HL-60 (cell line): ENCODE measurements at places on chromosomes 4 and X.

GRCh38 chr4:165851256-165851655 lies 21.8 kb upstream of the TLL1 start:
- DNase-seq = no peak

DNA sequence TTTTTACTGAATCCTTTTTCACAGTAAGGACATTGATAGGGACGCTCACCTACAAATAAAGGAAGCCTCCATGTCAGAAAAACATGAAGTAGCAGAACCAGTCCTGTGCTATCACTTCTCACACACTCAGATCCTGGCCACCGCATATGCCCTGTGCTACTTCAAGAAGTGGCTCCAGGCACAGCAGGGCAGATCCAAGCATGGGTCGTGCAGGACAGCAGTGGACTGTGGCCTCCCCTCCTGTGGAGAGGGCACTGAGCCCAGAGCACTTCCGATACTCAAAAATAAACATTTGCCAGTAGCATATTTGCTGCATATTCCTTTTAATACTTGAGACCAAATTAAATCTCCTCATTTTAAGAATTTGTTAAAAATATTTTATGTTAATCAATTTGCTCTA lies 167.9 kb downstream of the PRDM5 start:
- DNase-seq = no peak

DNA sequence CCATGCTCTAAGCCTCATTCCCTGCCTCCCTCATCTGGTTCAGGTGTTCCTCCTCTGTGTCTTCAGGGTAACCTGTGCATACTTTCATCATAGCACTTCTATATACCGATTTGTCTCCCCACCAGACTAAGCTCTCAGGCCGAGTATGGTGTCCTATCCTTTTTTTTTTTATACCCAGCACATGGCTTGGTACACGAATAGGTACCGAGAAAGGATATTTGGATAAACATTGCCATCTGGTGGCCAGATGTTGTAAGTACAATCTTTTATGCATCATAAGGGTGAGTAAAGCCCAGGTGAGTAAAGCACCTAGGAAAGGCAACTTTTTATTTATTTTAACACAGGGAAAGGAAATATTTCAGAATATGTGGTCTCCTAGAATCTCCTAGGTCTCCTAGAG lies 68.4 kb downstream of the MID2 start:
- no peak for DNase-seq

GRCh38 chr4:89556601-89557305 lies 249.2 kb upstream of the GPRIN3 start:
- DNase-seq = no peak

GRCh38 chrX:10457092-10457491 lies 163.3 kb downstream of the MID1 start:
- no peak for DNase-seq

DNA sequence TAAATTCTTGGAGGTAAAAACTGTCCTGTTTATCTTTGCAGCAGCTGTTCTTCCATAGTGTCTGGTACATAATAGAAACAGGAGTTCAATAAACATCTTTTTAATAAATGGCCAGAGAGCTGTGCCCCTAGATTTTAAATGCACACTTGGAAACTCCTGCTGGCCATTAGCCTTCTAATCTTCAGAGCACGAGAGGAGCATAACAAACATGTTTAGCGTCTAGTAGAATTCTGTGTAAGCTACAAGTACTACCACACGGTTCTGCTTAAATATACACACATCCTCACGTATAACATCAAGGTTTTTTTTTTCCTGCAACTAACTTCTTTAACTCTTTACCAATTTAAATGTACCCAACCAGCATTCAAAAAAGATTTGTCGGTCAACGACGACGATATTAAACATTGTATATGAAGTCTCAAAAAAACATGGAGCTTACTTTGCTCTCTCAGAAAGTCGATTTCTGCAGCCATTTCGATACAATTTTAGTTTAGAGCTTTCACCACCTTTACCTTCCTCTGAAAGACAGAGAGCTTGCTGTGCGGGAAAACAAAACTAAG lies 628 bp downstream of the SCLT1 start:
- no peak for DNase-seq

DNA sequence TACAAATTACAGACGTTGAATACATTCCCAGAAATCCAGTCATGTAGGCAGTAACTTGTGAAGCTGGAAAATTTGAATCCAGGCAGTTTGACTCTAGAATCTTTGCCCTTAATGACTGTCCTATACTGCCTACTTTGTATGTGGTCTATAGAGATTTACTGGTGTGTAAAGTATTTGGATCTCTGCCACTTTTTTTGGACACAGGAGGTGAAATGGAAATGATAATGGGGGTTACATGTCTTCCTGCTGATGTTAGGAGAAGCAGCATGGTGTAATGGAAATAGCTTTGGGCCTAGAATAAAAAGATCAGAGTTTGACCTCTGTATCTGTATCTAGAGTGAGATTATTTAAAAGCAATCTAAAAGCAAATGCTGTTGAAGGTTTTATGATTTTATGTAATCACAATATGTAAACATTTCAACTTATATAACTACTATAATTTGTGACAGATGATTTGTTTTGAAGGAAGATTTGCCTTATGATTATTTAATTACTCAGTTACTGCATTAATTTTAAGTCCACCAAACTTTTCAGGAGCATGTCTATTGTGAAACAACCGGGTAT lies 3.3 kb downstream of the COL4A5 start:
- no peak for DNase-seq

GRCh38 chr4:111676533-111676932 lies 468.7 kb upstream of the FAM241A start:
- DNase-seq = no peak

GRCh38 chr4:104826171-104826570 lies 320.5 kb upstream of the TET2 start:
- DNase-seq = no peak

GRCh38 chrX:46575991-46576392 lies 2.4 kb downstream of the CHST7 start:
- DNase-seq = no peak

- DNase-seq = no peak
These were observed 13.0 kb upstream of the ARX start for GRCh38 chrX:25028726-25029125.

DNA sequence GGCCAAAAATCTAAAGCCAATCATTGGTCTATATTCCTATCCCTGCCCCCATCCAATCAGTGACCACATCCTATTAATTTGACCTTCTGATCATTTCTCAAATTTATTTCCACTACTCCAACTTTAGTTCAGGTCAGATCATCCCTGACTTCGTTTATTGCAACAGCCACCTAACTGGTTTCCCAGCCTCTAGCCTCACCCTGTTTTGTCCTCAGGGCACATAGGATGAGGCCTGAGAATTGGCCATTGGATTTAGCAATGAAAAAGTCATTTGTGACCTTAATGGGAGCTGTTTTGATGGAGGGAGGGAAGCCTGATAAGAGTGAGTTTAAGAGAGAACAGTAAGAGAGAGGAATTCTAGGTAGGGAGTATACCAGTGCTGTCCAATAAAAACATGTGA lies 155.0 kb downstream of the AMMECR1 start:
- DNase-seq = no peak

- DNase-seq = no peak
These were observed 568.7 kb downstream of the TRAM1L1 start for GRCh38 chr4:116516711-116517110.

DNA sequence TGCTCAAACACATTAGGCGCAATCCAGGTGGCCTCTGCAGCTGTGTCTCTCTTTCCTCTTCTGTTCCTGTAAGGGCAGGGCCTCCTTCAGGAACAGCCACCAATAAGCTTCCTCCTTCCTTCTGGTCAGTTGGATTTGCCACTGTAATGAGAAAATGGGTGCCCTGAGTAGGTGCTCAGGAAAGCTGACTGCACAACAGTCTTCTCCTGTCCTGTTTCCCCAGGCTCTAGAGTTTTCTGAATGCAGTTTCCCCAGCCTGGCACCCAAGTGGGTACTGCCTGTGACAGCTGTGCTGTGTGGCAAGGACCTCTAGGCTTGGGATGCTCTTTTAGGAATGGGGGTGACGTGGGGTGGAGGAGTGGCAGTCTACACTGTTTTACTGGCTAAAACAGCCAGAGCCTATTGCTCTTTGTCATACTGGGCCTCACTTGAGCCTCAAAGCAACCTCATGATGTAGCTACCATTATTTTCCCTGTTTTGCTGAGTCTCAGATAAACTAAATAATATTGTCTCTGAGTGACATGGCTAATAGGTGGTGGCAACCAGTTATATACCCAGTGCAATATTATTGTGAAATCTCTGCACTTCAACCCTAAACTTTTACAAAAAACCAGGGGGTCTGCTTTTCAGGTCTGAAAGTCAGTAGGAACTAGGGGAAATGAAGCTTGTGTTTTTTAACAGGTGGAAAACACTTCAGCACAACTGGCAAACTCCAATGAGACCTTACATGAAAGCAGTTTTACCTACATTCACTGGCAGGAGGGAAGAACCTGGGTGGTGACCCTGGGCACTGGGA lies 1.2 kb downstream of the CXCL2 start:
- no peak for DNase-seq

GRCh38 chrX:38052096-38052495 lies 45.7 kb downstream of the SYTL5 start:
- no peak for DNase-seq

- no peak for DNase-seq
These were observed 25.6 kb upstream of the MTM1 start for GRCh38 chrX:150542846-150543229.

DNA sequence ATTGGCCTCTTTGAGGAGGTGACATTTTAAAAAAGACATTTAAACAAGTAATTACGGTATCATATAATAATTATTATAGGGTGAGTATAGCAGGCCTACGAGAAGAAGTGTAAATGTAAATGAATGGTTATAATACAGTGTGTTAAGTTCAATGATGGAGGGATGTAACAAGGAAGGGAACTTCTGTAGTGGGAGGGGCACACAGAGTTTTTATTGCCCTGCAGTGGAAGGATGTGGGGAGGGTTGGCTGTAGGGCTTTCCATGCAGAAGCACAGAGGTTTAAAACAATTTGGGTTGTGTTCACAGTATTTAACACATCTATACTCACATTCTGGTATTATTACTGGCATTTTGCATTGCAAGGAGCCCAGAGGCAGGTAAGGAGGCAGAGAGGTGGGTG lies 41.1 kb downstream of the AFF1 start:
- no peak for DNase-seq

GRCh38 chr4:117515921-117516320 lies 430.5 kb upstream of the TRAM1L1 start:
- DNase-seq = no peak

DNA sequence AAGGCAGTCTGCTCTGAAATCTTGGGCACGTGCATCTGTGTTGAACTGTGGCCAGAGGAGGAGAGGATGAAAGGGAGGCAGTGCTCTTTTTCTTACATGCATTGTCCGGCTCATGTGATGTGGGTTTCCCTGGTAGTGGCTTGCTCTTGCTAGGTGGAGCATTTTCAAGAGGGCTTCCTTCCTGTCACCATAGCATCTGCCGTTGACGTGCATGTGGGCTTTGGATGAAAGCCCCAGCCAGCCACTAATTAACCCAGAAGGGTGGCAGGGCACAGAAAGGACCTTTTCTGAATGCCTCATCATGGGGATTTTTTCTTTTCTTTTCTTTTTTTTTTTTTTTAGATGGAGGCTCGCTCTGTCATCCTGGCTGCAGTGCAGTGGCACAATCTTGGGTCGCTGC lies 121.3 kb downstream of the GPR143 start:
- no peak for DNase-seq

DNA sequence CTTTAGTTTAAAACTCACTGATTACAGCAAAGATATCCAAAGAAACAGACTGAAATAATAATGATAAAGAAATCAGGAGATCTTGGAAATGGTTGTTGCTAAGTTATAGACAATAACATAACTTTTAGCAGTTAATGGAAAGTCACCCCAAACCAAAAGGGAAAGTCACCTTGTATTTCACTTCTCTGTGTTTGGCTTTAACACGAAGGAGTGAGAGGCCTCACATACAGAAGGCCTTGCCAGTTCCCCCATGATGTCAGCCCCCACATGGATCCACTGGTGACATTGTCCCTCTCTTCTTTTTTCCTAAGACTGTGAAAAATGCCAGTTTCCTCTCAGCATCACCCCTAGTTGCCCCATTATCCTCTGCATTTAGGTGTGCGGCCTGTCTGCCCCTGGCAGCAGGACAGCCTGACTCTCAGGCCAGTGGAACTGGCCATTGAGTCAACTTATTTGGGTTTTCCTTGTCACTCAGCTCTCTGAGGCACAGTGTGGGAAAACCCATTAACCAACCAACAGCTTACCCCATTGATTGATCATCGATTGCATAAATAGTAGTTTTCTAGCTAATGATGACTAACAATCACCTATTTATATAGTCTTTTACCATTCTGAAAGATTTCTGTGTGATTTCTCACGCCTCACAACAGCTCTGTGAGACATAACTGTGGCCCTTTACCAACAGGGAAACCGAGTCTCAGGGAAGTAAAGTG lies 308.1 kb downstream of the PTTG2 start:
- DNase-seq = no peak

DNA sequence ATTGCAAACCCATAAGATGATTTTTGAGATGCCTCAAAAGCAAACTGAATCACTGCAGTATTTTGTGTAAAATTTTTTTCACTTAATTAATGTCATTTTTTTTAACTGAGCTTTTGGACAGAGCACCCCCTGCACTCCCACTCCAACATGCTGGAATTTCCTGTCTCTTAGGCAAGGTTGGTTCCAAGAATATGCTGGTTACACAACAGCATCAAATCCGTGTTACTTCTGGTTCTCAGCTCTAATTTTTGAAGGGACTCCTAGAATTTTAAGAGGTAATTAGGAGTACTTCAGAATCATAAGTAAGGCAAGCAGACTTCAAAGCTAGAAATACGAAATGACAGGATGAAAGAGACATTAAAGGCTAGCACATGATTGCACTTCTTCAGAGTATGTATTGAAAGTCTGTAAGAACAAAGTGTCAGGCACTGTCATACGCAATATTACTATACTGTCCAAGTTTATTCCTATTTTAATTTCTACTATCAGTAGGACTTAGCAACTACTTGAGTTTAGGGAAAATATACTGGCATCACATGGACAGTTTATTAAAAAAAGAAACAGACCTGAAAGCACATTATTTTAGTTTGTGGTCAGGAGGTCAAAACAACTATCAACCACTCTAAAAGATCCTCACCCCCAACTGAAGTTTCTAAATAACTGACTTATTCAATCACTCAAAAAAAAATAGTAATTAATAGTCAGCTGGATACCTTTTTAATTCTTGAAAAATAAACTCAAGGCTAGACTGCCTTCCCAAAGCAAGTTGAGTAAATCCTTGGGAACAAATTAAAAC lies 1.6 kb upstream of the JCHAIN start:
- DNase-seq = no peak

- no peak for DNase-seq
These were observed 1.7 kb downstream of the EGFL6 start for GRCh38 chrX:13571136-13571535.

DNA sequence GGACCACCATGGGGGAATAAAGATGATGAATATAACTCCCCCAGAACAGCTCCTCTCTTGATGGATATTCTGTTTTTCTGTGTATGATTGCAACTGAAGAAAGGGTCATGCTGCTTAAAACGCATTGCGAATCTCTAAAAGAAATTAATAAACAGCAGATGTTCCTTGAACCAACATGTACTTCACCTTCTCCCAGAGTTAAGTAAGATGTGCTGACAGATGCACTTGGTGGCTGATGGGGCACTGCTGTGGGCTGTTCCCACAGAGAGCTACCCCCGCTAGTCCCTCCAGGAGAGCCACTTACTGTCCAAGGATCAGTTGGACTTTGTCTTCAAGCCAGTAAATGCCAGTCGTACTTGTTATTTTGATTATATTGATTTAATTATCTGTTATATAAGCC lies 26.3 kb upstream of the C4orf54 start:
- DNase-seq = no peak
